ENCODE measurements at places on chromosomes 12 and 14. TPM values are rescaled to one million over a fixed set of nuclear protein-coding genes. Genes with fewer than 3 reads are reported as not detected.

Gene LMO3
- total RNA-seq: not detected

Gene CLEC2D
- 271 TPM for total RNA-seq

Gene COL2A1
- not detected for total RNA-seq

Gene KRT72
- total RNA-seq: not detected

Gene KRT75
- total RNA-seq: not detected

Gene KLRK1
- total RNA-seq: 125 TPM

Gene KRT8
- total RNA-seq: not detected

Gene CPM
- 1.8 TPM for total RNA-seq

Gene SLC5A8
- total RNA-seq: not detected
